ENCODE measurements at places on chromosomes 2 and 18.

- no peak for DNase-seq
Observed at GRCh38 chr2:160440888-160441287, 52.7 kb downstream of the RBMS1 start.

DNA sequence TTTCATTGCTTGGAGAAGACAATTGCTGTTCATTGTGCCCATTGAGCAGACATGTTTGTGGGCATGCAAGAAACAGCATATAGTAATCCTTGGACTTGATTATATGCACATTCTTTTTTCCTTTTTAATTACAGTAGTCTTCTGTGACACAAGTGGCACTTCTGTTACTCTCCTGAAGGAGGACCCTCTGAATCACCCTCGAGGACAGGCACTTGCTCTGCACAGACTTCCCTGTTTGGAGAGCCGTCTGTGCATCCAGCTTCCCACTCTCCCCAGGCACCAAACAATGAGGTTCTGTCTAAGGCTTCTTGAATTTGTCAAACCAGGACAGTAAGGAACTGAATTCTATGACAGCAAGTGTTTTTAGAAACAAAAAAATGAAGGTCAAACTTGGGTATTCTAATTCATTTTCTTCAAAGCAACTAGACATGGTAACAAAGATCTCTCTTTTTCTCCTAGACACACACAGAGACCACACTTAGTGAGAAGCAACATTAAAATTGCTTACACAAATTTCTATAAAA lies 844.6 kb upstream of the ID2 start:
- DNase-seq: no peak

GRCh38 chr2:232113821-232114220 lies 152.3 kb downstream of the DIS3L2 start:
- DNase-seq: no peak

DNA sequence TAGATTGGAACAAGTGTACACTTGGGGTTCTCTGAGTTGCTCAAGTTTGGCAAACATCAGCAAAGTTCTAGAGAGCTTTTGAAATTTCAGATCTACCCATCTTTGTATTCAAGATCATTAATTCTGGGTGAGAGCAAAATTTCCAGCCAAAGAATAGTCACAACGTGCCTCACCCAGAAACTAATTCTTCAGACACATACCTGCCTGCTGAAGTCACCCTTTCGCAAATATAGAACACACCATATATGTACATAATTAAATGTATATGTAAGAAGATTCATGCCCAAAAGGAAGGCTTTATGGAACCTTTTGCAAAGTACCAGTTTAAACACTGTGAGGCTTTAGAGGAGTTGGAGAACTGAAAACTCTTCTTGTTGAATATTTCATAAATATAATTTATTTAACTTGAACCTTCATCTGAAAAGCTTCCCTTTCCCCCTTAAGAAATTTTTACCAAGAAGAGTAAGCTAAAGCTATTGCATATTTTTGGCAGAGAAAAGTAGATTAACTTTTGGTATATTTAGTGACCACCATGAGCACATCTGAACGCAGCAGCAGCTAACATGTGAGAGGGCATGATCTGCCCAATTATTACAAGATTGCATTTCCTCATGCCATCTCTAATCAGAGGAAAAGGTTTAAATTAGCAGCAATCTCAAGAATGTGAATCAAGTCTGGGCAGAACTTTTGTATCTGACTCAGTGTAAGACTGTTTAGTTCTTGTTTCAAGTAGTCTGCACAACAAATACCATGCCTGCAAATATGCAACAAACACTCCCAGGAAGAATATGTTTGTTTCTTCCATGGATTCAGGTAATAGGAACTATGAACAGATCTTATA lies 8.2 kb downstream of the RND3 start:
- DNase-seq: no peak

DNA sequence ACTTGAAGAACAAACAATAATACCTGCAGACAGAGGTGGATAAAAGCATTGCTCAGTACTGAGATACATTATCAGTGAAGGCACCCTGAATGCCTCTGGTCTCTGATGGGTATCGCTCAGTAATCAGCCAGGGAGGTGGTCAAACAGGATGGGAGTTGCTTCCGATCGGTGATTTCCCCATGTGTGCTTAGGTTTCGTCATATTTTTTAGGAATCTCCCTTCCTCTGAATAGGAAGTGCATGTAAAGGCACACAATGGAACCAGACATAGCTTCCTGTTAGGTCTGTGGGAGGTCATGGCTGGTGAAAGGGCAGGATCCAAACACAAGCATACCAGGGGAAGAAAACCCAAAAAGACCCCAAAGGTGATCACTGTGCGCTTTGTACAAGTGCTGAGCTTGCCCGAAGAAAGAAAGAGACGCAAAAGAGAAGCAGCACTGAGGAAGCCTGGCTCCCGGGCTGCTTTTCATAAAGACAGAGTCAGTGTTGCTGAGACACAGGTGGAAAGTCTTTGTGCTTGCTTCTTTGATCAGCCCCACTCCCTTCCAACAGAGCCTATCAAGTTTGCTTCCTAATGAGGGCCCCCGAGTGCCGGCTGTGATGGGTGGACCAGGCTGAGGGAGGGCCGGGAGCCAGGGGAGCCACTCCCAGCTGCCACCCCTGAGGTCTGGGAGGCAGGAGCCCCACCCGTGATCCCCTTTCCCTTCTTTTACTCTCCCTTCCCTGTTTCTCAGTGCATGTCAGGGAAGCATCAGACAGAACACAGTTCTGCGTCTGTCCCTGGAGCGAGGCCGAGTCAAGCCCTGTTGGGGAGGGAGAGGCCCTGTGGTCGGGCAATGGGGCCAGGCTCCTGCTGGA lies 138.2 kb downstream of the SH3RF3 start:
- DNase-seq: no peak

DNA sequence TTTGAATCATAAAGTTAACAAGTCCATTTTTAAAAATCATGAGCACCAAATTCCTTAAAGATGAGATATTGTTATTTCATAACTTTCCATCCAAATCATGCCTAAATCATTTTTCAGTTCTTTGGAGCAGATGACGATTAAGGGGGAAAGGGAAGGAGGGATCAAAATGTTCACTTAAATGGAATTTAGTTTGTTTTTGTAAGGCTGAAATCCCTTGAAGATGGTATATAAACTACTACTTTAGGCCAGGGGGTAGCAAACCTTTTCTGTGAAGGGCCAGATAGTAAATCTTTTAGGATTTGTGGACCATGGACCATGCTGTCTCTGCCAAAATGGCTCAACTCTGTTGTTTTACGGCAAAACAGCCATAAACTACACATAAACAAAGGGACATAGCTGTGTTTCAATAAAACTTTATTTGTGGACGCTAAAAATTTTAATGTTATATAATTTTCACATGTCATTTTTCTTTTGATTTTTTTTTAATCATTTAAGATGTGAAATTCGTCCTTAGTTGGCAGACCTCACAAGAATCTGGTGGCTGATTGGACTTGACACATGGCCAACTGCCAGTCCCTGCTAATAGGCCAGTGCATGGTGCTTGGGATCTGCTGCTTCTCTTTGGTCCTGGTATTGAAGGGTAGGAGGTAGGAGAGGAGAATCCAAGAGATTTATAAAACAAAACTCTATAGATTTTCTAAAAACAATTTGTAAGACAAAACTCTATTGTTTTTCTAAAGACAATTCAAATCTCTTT lies 52.0 kb upstream of the RTN4 start:
- DNase-seq: no peak

- DNase-seq: no peak
Observed at GRCh38 chr2:108919571-108920373, 69.2 kb downstream of the EDAR start.

- no peak for DNase-seq
Observed at GRCh38 chr2:240412211-240412861, 23.1 kb upstream of the GPC1 start.

Measured in SIG-M5 (cell line).